Endothelial cell (in vitro differentiated cells): ENCODE measurements at places on chromosomes 11 and 22.

GRCh38 chr22:36411589-36412258 lies 24.0 kb upstream of the MYH9 start:
- no peak for DNase-seq

GRCh38 chr11:71927820-71928736 lies at the start of gene XNDC1N:
Gene XNDC1N, minus strand, starts transcription at chr11:71928594. Its CDS starts 5,241 bp downstream, at chr11:71923353.
- DNase-seq, result peak; percentile 35

DNA sequence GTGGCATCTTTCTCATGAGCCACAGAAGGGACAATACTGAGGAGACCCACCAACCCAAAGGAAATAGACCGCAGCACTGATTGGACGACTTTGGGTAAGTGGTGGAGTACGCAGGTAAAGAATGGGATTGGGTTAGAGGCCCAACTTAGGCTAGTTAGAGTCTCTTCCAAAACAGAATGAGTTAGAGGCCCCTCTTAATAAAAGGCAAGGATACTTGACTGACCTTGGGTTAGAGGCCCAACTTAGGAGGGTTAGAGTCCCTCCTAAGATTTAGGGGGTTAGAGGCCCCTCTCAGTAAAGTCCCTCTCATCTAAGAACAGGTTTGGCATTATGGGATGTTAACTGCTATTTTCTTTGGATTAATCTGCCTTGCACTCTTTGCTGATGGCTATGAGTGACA lies 24.6 kb downstream of the CCKBR start:
- no peak for DNase-seq

GRCh38 chr11:62108017-62108750 lies 15.6 kb upstream of the INCENP start:
- DNase-seq, result peak; percentile 34

DNA sequence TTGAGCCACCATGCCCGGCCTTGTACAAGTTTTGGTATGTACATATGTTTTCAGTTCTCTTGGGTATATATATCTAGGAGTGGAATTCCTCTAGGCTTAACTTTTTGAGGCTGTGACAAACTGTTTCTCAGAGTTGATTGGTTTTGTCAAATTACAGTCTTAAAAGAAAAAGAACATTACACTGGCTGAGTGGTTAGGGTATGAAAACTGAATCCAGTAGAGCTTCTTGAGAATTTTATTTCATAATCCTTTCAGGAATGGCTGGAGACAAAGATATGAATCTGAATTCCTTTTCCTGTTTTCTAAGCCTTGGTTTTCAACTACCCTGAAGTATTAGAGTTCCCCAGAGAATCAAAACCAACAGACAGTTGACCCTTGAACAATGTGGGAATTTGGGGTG lies 6.5 kb downstream of the METTL15 start:
- DNase-seq, result no peak

DNA sequence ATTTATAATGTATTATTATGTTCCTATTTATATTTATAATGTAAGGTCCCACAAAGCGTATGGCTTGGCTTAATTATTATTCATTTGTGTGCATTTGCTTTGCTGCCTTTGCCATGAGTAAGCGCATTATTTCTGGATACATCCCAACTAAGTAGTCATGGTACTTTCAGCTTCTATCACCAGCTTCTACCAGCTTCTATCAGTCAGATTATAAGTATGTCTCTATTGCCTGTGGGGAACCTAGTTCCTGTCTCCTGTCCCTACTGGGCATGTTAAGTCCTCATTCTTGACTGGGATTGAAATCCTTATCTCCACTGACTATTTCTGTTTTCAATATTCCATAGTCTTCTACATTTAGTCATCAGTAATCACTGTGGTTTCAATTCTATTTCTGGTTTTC lies 33.5 kb upstream of the OR10W1 start:
- DNase-seq, result no peak

- DNase-seq, result no peak
Observed at GRCh38 chr22:22009661-22010060, 27.1 kb upstream of the TOP3B start.
